AG09309 (cell line): ENCODE measurements at places on chromosomes 1 and 21.

- no peak for DNase-seq
These were observed 139.9 kb downstream of the PEX14 start for GRCh38 chr1:10614377-10615225.

GRCh38 chr1:186497651-186498050 is 36.7 kb upstream of the PDC start:
- no peak for DNase-seq

DNA sequence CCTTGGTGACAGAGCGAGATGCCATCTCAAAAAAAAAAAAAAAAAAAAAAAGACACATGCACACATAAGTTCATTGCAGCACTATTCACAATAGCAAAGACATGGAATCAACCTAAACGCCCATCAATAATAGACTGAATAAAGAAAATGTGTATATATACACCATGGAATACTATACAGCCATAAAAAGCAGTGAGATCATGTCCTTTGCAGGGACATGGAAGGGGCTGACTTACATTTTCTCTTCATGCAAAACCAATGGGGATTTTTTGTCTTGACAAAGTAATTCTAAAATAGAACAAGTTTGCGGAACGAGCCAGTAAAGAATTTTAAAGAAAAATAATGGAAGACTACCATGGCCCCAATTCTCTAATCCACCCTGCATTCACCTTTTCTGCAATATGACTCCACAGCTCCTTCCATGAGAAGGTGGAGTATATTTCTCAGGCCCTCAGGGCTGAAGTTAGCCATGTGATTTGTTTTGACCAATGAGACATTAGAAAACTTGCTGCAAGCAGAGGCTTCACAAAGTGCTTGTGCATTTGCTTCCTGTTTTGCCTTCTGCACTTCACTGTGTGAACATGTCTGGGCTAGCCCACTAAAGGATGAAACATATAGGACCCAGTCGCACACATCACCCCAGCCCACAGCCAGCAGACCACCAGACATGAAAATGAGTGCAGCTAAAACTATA is 78.8 kb upstream of the NR5A2 start:
- DNase-seq, result no peak

- DNase-seq, result no peak
These were observed 6.1 kb upstream of the NTPCR start for GRCh38 chr1:232944347-232944746.

DNA sequence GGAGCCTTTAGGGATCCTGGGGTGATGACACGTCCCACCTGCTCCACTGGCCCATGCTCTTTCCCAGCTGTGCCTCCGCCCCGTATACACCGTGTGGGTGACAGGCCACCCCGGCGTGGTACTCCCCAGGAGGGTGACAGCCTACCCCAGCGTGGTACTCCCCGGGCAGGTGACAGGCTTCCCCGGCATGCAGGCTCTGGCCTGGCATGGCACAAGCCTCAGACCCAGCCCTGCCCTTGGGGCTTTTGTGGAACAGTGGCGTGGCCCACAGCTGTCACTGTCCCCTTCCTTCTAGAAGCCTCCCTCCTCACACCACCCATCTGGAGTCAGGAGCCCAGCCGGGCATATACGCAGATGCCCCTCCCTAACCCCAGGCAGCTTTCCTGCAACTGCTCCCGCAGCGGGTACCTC is 4.7 kb upstream of the PFKL start:
- no peak for DNase-seq

- no peak for DNase-seq
These were observed 1369.4 kb upstream of the PRMT6 start for GRCh38 chr1:105686874-105687690.

DNA sequence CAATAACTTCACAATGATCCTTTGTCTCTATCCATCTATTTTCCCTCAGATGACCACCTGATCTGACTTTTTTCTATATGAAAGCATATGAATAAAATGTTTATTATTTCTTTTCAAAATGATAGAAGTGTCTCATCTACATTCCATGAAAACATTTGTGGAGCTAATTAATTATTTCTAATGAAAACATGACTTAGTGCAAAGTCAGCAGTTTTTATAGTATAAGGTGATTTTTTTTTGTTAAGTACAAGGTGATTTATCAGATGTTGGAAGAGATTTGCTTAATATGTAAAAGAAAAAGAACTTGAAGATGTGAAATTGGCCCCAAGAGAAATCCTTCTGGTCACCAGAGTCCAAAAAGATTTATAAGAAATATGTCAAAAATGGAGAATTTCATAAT is 43.5 kb downstream of the PDPN start:
- DNase-seq, result no peak

GRCh38 chr1:197924516-197925123 is 7.4 kb downstream of the LHX9 start:
- peak; percentile 21 for DNase-seq

DNA sequence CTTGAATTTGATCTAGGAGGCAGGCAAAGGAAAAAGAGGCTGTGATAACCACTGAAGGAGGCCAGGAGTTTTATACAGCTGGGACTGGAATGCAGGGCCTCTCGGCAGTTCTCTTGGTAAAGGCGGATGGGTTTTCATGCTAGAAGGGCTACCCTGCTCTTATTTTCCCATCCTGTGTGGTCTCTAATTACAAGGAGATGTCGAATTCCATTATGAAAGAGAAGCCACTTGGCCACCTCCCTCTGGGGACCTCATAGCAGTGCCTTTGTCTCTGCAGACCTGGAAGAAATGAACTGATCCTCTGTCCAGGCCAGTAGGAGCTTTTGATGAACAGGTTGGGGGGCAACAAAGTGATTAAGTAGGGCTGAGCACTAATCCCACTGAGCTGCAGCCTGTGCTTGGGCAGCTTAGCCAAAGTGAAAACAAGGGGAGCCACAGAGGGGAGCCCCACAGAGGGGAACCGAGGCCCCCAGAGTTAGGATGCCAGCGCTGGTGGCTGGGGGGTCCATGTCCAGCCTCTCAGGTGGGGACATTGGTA is 42.2 kb upstream of the BCAR3 start:
- no peak for DNase-seq

DNA sequence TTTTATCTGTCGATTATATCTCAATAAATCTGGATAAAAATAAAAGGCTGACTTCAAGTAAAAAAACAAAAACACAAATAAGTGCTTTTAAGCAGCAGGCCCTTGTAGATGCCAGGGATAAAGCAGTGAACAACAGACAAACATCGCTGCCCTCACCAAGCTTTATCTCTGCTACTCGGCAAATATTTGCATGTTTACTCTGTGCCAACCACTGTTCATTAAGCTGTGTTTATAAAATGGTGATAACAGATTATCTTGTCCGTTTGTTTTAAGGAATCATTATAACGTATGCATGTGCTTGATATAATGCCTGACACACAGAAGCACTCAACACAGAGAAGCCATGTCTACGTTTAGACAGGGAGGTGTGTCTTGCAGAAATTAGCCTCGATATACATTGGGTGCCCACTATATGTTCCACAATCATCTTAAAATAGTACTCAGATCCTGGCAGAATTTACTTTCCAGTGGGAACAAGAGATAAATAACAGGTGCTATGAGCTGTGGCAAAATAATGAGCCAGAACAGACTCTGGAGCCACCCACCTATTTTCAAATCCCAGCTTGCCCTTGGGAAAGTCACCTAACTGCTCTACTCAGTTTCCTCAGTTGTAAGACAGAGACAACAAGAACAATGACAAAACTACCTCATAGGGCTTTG is 47.2 kb downstream of the TRIT1 start:
- no peak for DNase-seq

DNA sequence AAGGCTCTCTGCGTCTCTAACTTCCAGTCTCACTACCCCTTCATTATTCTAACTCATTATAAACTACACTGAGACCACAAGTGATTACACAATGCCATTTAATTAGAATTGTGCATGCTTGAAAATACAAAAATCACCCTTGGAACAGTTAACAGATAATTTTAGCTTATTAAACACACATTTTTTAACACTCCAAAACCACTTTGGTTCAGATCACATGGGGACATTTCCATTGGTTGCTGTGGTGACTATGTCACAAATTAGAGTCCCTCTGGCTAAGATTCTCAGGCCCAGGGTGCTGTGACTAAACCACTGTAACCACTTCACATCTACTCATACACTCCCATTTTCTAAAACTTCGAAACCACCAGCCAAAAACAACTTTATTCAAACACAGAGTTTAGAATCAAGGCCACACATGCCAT is 43.0 kb downstream of the JAK1 start:
- DNase-seq, result no peak

GRCh38 chr1:169259816-169260215 is 107.8 kb downstream of the NME7 start:
- no peak for DNase-seq

GRCh38 chr1:190049314-190049713 is 428.4 kb downstream of the BRINP3 start:
- no peak for DNase-seq

GRCh38 chr1:207789792-207790787 is 38.2 kb downstream of the CD46 start:
- no peak for DNase-seq

GRCh38 chr1:13505020-13505419 is 8.8 kb downstream of the LRRC38 start:
- DNase-seq, result no peak

DNA sequence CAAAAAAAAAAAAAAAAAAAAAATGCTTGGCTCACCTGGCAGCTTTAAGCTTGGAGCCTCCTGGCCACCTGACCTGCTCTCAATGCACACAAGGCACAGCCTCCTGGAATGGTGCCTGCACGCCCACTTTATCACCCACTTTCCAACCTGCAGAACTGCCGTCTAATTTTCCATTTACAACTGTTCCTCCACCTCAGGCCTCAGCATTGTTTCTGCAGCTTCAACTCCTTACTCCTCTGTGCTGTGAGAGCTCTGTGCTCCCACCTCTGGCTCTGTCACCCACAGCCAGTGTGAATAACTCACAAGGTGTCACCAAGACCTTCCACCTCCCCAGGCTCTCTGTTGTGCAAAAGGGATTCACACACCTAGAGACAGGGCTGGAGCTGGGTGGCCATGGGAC is 38.7 kb upstream of the GPR157 start:
- DNase-seq, result no peak

DNA sequence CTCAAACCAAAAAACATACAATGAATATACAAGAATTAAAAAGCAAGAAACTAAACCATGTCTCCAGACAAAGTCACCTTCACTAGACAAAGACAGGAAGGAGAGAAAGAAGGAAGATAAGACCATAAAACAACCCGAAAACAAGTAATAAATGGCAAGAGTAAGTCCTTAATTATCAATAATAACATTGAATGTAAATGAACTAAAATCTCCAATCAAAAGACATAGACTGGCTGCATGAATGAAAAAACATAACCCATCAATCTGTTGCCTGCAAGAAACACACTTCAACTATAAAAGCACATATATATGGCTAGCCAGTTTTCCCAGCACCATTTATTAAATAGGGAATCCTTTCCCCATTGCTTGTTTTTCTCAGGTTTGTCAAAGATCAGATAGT is 100.8 kb upstream of the SAMSN1 start:
- DNase-seq, result no peak

GRCh38 chr1:232904566-232904965 is 45.8 kb upstream of the NTPCR start:
- DNase-seq, result peak; percentile 59

GRCh38 chr1:110008971-110009565 is 24.5 kb downstream of the AHCYL1 start:
- DNase-seq, result no peak

- DNase-seq, result no peak
These were observed 8.1 kb downstream of the NFASC start for GRCh38 chr1:204878621-204879234.

DNA sequence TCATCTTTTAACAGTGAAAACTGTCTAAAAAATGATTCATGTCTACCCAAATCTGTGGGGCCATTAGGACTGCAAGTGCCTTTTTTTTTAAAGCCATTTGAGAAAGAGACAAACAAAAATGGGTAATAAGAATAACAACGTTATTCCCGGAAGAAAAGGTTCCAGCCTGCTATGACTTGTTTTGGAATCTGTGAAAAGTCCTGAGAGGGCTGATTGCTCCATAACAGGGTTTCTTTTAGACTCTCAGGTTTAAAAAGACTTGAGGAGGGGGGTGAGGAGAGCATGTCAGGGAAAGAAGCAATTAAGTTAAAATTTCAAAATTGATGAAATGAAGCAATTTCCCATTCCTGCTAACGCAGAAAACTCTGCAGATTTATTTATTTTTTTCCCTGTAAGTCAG is 56.4 kb downstream of the CACHD1 start:
- DNase-seq, result no peak

DNA sequence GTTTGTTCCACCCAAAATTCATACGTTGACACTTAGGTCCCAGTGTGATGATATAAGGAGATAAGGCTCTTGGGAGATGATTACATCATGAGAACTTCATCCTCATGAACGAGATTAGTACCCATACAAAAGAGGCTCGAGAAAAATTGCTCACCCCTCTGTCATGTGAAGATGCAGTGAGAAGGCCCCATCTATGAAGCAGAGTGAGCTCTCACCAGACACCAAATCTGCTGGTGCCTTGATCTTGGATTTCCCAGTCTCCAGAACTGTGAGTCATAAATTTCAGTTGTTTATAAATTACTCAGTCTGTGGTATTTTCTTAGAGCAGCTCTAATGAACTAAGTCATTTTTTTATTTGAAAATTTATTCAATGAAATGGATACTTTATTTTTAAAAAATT is 42.6 kb upstream of the USP25 start:
- no peak for DNase-seq

GRCh38 chr1:219463636-219464035 is 149.3 kb downstream of the ZC3H11B start:
- peak; percentile 28 for DNase-seq

- DNase-seq, result no peak
These were observed 373.5 kb upstream of the ADGRL4 start for GRCh38 chr1:79380078-79380477.

DNA sequence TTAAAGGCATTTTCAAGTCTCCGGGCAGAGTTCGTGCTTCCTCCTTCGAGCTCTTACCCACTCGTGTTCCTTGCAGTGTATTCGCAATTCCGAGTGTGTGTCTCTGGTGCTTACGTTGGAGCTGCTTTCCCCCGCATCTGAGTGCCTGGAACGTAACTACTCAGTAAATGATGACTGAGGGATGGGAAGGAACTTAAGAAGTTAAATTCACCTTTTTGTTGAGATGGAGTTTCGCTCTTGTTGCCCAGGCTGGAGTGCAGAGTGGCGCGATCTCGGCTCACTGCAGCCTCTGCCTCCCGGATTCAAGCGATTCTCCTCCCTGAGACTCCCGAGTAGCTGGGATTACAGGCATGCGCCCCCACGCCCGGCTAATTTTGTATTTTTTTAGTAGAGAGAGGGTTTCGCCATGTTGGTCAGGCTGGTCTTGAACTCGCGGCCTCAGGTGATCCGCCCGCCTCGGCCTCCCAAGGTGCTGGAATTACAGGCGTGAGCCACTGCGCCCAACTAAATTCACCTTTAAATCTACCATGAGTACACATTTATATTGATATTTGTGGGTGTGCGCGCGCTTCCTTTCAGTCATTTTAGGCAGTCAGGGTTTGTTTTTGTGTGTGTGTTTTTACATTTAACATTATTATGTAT is 837 bp downstream of the NDUFS5 start:
- no peak for DNase-seq
